ENCODE measurements at places on chromosomes 11 and 22. TPM values are rescaled to one million over a fixed set of nuclear protein-coding genes. Genes with fewer than 3 reads are reported as not detected.

The PKNOX2 gene
- polyA plus RNA-seq: 13.9 TPM

The TREH gene
- 2.0 TPM for polyA plus RNA-seq

The NEFH gene
- polyA plus RNA-seq: 9.4 TPM

DNA sequence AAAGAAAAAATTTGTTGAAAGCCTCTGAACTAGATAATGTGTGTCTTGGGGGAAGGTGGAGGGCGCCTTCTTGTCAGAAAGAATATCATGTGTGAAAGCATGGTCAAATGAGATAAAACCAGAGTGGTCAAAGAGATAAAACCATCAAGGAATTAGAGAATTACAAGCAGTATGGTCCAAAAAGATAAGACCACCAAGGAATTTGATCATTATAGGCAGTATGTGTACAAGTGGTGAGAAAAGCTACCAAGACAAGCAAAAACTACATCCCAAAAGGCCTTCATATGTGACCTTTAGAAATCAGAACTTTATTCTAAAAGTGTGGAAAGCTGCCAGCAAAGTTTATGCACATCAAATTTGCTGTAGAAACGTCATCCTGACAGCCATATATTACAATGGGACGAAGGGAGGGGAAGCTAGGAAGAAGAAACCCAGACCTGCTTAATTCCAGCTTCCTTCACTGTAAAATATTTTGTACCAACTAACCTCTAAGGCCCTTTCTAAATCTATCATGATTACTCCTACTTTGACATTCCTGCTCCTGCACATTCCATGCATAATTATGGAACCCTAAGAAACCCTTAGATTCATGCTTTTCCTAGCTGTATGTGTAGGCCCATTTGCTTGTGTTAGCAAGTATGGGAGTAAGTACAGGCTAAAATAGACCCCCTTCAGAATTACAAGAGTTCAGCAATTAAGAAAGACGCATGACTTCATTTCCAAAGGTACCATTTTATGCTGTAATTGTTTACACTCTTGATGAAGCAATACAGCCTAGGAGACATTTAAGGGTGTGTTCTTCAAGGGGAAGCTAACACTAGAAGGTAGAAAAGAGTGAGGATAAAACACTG lies 51.6 kb downstream of the LGR4 start:
- DNase-seq: no peak

The OR2AT4 gene
- polyA plus RNA-seq: 0.07 TPM

The GAS2L1 gene
- 5.9 TPM for polyA plus RNA-seq

GRCh38 chr11:132846075-132846474 lies 686.2 kb downstream of the OPCML start:
- DNase-seq: no peak

DNA sequence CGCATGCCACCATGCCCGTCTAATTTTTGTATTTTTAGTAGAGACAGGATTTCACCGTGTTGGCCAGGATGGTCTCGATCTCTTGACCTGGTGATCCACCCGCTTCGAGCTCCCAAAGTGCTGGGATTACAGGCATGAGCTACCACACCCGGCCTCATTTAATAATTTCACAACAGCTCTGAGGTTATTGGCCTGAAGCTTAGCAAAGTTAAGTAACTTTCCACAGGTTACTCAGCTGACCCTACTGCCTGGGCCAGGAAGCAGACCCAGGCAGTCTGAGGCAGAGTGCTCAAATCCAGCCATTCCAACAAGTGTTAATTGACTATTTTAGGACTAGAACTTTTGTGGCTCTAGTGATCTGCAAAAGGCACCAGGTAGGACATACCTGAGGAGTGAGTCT lies 52.2 kb upstream of the L3MBTL2 start:
- DNase-seq: no peak

The GRM5 gene
- 0.13 TPM for polyA plus RNA-seq

GRCh38 chr22:31952094-31952401 lies 7.7 kb downstream of the YWHAH start:
- DNase-seq: no peak

The BCO2 gene
- 8.1 TPM for polyA plus RNA-seq

- no peak for DNase-seq
These were observed 91.2 kb downstream of the TEAD1 start for GRCh38 chr11:12765428-12765827.

DNA sequence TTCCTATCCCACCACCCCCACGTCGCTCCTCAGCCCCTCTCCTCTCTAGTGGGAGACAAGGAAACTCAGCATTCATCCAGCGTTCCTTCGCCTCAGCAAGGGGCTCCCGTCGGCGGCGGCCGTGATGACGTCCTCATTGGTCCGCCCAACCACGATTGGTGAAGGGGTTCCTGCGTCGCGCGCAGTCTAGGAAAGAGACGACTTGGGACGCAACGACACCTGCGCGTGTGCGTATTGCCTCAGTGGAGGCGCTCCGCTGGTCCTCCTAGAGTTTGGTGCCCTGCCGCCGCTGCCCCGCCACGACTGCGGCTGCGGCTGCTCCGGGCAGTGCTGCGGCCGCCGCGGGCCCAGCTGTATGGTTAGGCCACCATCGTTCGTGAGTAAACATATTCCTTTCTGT lies 56.6 kb downstream of the CCDC81 start:
- no peak for DNase-seq

DNA sequence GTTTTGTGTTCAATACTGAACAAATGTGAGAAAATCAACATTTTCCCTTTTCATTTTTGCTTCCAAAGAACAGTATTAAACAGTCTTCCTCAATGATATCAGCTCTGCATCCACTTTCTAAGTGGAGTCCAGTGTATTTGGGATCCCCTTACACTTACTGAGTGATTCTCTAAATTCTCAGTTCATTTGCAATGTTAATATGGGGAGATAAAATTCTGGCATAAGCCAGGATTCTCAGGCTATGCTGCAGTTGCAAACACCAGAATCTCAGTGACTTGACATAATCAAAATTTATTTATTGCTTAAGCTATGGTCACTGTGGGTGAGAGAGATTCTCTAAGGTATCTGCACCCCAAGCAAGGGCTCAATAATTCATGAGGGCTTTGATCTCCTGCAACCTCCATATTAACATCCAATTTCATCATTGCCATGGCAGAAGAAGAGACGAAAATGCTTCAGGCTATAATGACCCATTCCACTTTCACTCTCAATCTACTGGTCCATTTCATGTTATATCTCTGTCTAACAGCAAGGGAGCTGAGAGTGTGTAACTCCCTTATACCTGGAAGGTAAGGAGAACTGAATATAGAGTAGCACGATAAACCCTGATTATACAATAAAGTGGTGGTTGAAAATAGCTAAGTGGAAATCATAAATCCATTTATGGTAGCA lies 64.1 kb upstream of the CARD18 start:
- no peak for DNase-seq

The SCARF2 gene
- 15.7 TPM for polyA plus RNA-seq

- no peak for DNase-seq
These were observed 13.3 kb downstream of the ARHGAP1 start for GRCh38 chr11:46686886-46687795.

The NXPE1 gene
- polyA plus RNA-seq: 0.10 TPM

DNA sequence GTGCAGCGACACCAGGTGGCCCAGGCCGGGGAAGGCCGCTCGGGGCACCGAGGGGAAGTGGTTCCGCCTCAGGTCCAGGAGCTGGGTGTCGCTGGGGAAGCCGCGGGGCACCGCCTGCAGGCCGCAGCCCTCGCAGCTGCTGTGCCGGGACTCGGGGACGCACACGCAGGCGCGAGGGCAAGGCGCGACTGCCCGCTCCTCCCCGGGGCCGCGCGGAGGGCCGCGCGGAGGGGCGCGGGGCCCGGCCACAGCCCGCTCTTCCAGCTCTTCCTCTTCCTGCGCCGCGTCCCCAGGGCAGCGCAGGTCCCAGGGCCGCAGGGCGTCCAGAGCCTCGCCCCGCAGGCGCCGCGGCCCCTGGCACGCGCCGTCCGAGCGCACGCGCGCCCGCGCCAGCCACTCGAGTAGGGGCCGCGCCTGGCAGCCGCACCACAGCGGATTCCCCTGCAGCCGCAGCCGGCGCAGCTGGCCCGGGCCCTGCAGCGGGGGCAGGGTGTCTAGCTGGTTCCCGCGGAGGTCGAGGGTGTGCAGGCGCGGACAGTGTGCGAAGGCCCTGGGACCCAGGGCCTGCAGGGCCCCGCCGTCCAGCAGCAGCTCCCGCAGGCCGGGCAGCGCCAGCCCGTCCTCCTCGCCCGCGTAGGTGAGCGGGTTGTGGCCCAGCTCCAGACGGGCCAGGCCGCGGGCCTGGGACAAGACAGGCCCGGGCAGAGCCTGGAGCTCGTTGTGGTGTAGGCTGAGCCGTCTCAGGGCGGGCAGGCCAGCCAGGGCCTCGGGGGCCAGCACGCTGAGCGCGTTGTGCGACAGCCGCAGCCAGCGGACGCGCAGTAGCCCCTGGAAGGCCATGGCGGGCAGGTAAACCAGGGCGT lies 2.8 kb downstream of the CHADL start:
- DNase-seq: peak; percentile 66

GRCh38 chr11:39365809-39366436 lies 2093.5 kb downstream of the LRRC4C start:
- peak; percentile 31 for DNase-seq

DNA sequence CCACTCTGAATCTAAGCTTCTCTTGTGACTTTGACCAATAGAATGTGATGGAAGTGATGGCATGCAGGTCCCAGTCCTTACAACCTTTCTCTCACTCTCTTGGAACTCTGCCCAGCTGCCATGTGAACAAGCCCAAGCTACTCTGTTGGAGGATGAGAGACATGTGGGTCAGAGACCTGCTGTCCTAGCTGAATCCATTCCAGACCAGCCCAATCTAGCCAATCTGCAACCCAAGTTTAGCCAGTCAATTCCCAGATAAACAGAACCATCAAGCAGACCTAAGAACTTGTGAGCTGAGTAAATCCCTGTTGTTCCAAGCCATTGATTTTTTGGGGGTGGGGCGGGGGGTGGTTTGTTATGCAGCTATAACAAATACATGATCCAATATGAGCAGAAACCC lies 69.2 kb upstream of the GRK3 start:
- no peak for DNase-seq

- DNase-seq: no peak
These were observed 84.4 kb downstream of the RPL27A start for GRCh38 chr11:8766988-8767374.

- DNase-seq: no peak
These were observed 42.1 kb downstream of the PACSIN2 start for GRCh38 chr22:42972649-42973535.

Data from left kidney (tissue), 8 donors.